ENCODE measurements at places on chromosomes 5 and 9.

DNA sequence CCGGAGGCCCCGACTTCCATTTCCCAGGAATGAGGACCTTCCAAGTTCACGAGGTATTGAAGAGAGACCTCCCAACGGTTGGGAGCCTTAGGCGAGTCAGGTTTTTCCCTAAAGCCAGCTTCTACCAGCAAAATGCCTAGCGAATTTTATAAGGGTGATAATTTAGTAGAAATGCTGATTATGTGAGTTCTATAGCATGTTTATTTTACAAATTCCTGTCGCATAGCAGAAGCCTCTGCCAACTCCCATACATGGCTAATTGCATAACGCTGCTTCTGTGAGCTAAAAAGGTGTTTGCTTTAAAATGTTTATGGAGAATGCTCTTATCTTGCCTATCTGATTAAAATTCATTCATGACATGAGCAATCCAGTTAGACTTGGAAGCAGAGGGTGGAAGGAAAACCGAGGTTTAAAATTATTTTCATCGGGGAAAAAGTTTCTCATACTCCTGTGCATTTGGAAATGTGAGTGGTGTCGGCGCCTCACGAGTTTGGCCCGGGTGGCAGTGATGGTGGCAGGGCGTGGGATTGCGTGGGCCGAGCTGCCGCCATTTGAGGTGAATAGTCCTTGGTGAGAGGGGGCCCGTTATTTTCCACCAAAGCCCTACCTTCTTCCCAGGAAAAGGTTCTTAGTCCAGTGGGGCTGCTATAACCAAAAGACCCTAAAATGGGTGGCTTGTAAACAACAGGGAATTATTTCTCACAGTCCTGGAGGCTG is 104.4 kb upstream of the FCN2 start:
- no peak for DNase-seq

GRCh38 chr5:61289241-61289640 is 42.8 kb upstream of the ZSWIM6 start:
- DNase-seq = no peak

GRCh38 chr5:14440582-14441431 is 140.8 kb upstream of the OTULINL start:
- DNase-seq = peak; percentile 98

- DNase-seq = peak; percentile 35
These were observed 5.8 kb upstream of the ENTPD8 start for GRCh38 chr9:137446851-137447471.

- no peak for DNase-seq
These were observed 87.9 kb downstream of the ANKH start for GRCh38 chr5:14783691-14784090.
